ENCODE measurements at places on chromosomes 2 and 18. TPM values are rescaled to one million over a fixed set of nuclear protein-coding genes. Genes with fewer than 3 reads are reported as not detected.

The GALNT3 gene
- 3.2 TPM for total RNA-seq

The HDHD2 gene
- 10.7 TPM for total RNA-seq

The C1GALT1C1L gene
- 0.47 TPM for total RNA-seq

The ZNF532 gene
- 74.3 TPM for total RNA-seq

The POTEF gene
- 0.06 TPM for total RNA-seq

The APOB gene
- total RNA-seq, result 0.10 TPM

The SKA1 gene
- total RNA-seq, result 1.7 TPM

The SSB gene
- 84.8 TPM for total RNA-seq

Measured in glomerular endothelial cell (primary cell).